ENCODE measurements at places on chromosomes 11 and 22.

DNA sequence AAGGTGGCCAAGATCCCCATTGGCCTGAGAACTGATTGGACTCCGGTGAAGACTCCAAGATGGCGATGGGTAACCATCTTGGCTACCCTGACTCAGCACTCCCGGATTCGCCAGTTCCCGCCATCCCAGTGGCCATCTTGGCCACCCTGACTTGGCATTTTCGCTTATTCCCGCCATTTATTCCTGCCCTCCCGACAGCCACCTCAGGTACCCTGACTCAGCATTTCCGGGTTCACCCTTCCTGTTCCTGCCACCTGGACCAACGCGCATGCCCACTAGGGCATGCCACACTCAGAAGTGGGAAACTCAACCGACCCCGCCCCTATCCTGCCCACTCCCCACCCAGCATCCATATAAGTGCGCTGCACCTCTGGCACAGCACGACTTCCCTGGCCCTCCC is 7.8 kb downstream of the OR8K5 start:
- no peak for DNase-seq

GRCh38 chr22:30310881-30311771 is 15.6 kb downstream of the TBC1D10A start:
- DNase-seq = no peak

DNA sequence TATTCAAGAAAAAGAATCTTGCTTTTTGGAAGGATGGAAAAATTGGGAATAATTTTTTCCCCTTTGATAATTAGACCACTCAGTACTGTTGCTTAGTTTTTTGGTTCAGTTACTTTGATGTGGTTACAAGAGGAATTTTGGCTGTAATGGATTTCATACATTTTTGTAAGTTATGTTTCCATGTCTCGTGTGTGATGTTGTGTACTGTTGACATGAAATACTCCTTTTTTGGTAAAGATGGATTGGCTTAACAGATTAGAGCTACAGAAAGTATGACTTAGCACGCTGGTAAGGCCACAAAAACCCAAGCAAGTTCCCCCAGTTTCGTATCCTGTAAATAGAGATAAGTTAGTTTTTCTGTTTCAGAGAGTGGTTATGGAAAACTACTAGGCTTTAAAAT is 11.9 kb downstream of the TBCEL start:
- no peak for DNase-seq

DNA sequence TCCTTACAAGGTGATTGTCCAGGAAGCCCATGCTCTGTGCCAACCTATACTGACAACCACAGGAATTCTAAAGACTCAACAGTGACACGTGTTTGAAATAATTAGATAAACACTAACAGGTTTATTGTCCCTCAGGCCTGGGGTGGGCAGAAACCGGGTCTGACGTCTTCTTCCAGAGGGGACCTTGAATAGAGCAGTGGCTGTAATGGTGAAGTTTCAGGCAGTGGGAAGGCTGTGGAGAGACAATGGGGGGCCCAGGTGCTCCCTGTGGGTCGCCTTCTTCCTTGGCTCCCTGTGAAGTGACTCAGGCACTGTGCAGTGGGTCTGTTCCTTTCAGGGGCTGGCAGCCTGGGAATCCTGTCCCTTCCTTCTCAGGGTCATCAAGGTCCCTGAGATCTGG is 54.6 kb downstream of the OTOG start:
- no peak for DNase-seq

DNA sequence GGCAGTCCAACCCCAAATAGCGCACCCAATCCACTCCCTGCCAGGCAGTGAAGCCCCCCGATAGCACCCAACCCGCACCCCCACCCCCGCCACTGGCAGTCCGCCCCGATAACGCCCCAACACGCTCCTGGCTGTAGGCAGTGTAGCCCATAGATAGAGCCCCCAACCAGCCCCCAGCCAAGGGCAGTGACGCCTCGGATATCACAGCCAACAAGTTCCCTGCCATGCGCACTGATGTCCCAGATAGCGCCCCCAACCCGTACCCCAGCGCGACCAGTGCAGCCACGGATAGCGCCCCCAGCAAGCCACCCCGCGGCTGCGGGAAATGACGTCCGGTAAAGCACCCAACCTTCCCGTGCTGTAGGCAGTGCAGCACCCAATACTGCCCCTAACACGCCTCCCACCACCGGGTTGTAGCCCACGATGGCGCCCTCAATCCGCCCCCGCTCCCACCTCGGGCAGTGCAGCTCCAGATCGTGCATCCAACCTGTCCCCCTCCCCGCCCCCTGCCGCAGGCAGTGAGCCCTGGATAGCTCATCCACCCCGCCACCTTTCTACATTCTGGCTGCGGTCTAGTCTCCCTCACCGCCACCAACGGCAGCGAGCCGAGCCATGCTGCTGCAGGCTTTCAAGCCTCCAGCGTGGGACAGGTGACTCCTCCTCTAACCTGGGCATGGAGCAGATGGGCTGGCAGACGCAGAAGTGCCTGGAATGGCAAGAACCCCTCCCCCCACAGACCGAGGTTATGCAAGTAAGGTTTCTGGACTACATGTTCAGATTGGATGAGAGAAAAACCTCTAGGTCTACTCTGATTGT is 625 bp downstream of the RFPL2 start:
- DNase-seq = no peak
